ENCODE measurements at places on chromosomes 5 and 9. TPM values are rescaled to one million over a fixed set of nuclear protein-coding genes. Genes with fewer than 3 reads are reported as not detected.
A peak's percentile ranks its signal among the peaks of the same experiment; 100 is the strongest.

The CLIC3 gene
- total RNA-seq, result 2.6 TPM

The CREB3 gene
- total RNA-seq, result 36.2 TPM

- DNase-seq, result no peak
Measured at GRCh38 chr5:173736923-173737412, 120.5 kb upstream of the BOD1 start.

- DNase-seq, result no peak
Measured at GRCh38 chr5:7261049-7261448, 134.9 kb upstream of the ADCY2 start.

GRCh38 chr9:136339173-136339957 is 12.0 kb downstream of the GPSM1 start:
- DNase-seq, result peak; percentile 77

The TSTD2 gene
- total RNA-seq, result 18.6 TPM

The TAF11L5 gene
- total RNA-seq, result not detected

DNA sequence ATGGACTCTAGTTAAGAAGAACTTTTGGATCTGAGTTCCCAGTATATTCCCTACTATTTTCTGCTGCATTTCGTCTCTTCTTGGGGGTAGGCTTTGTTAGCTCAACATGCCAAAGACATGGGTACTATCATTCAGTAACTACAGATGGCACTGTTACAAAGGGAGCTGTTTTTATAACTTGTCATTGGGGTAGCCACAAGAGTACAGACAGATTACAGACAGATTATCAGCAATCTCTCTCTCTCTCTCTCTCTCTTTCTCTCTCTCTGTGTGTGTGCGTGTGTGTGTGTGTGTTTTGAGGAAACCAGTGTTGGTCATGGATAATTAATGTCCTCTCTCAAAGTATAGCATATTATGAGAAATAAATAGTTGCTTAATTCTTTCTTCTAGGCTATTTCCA is 116.1 kb downstream of the WDR70 start:
- DNase-seq, result no peak

GRCh38 chr5:119948162-119948561 is 318.8 kb downstream of the FAM170A start:
- DNase-seq, result no peak

DNA sequence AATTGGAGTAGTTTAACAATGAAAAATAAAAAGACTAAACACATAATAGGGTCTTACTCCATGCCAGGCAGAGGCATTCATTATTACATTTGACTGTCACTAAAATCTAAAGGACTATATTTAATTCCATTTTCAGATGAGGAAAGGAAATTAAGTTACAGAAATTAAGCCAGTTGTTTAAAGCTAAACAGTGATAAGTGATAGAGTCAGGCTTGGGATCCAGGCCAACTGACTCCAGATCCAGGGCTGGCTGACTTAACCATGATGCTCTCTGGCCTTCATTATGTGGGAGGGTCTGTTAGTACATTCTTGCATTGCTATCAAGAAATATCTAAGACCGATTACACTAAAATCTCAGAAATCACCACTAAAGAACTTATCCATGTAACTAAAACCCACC is 107.2 kb downstream of the ARHGEF28 start:
- DNase-seq, result no peak

- DNase-seq, result no peak
Measured at GRCh38 chr9:107229241-107229741, 53.8 kb upstream of the RAD23B start.

The HABP4 gene
- 19.2 TPM for total RNA-seq

The FAF2 gene
- 15.3 TPM for total RNA-seq

DNA sequence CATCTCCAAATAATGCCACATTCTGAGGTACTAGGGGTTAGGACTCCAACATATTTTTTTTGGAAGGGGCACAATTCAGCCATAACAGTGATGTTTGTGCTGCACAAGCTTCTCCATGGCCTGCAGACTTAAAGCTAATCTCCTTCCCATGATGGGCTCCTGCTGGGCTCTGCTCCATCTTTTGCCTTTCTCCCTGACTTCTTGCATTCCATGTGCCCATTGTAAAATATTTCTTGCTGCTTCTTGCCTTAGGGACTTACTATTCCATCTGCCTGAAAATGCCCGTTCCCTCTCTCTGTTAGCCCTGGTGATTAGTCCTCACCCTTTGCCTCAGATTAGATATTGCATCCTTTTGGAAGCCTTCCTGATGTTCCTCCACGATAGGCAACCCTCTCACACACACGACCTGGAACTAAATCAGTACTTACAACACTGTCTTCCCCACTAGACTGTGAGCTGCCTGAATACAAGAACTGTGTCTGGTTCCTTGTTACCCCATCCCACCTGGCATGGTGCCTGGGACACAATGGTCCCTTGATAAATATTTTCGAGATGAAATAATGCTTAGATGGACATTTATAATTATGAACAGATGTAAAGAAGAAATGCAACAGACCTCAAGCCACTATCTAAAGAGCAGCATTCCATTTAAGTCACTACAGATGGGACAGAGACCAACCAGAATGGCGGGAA is 33.5 kb downstream of the OR1J1 start:
- DNase-seq, result peak; percentile 38

- DNase-seq, result no peak
Measured at GRCh38 chr9:98637381-98637780, 71.4 kb downstream of the GABBR2 start.

The KIF12 gene
- total RNA-seq, result 0.09 TPM

DNA sequence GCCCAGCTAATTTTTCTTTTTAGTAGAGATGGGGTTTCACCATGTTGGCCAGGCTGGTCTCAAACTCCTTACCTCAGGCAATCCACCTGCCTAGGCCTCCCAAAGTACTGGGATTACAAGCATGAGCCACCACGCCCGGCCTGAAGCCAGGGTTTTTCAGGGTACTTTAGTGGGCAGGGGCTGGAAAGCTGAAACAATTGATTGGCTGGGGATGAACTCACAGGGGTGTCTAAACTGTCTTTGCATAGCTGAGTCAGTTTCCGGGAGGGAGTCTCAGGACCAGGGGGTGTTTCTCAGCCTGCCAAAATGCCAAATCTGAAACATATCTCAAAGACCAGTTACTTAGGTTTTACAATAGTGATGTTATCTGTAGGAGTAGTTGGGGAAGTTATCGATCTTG is 46.1 kb downstream of the PRUNE2 start:
- no peak for DNase-seq

DNA sequence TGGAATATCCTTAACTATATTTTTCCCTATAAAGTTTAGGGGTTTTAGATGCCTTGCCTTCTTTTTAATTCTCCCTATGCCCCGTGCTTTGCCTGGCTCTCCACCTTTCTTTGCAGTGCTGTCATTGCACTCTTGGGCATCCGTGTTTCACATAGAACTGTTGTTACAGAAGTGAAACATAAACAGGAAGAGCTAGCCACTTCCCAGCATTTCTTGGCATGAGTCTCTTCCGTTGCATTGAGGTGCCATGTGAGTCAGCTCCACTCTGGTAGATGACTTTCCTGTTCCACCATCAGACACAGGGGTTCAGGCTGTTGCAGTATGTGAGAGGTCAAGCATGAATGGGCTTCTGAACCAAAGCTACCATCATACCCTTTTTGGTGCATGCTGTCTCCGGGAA is 73.4 kb downstream of the ANGPTL2 start:
- peak; percentile 55 for DNase-seq

DNA sequence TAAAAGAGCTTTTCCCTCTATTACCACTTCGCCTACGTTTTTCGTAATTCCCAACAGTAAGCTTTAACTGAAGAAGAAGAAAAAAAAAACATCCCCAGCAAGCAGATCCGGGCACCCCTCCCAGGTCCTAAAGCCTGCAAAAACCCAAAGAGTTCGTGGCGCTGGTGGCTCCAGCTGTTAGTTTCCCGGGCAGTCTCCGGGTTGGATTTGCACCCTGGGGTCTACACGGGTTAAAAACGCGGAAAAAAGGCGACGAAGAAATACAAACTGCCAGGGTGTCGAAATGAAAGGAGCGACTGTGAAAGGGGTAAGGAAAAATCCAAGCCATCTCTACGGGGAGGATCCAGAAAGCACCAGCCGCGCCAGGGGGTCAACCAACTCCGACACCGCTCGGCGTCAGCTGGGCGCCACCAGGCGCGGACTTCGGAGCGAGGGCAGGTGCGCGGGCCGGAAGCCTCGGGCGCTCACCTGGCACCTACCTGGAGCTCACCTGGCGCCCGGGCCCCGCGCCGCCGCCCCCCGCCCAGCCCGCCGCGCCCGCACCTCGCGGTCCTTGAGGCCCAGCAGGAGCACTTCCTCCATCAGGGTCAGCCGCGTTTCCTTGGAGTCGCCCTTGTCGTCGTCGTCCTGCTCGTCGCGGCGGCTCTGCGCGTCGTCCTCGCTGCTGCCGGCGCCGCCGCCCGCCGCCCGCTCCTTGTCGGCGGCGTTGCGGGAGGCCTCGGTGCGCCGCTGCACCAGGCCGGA is 680 bp downstream of the GOLPH3 start:
- peak; percentile 66 for DNase-seq

GRCh38 chr5:122311497-122311960 is 508 bp upstream of the SNCAIP start:
- peak; percentile 22 for DNase-seq

The SPINK14 gene
- total RNA-seq, result not detected

GRCh38 chr5:20514145-20514544 is 526.1 kb upstream of the CDH18 start:
- no peak for DNase-seq
